ENCODE measurements at places on chromosomes 7 and 10. TPM values are rescaled to one million over a fixed set of nuclear protein-coding genes. Genes with fewer than 3 reads are reported as not detected.

DNA sequence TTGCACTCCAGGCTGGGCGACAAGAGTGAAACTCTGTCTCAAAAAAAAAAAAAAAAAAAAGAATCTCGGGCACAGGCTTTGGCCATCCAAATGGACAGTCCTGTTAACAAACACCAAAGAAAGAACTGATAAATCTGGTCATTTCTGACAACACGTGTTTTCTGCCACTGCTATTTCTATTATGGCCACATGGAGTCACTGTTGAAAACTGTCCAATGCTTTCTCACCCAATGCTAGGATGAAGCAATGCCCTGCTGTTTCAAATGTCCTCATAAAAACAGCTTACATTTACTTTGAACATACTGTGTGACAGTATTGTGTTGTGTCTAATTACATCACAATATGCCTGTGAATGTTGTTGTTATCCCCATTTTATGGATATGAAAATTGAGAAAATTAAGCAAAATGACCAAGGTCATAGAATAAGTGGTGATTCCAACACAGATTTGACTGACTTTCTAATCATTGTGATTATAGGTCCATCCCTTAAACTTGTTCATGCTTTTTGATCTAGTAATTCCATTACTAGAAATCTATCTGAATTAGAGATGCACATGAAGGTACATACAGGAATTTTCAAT is 19.9 kb upstream of the MAP3K8 start:
- DNase-seq = no peak

The SLC18A3 gene
- not detected for total RNA-seq

DNA sequence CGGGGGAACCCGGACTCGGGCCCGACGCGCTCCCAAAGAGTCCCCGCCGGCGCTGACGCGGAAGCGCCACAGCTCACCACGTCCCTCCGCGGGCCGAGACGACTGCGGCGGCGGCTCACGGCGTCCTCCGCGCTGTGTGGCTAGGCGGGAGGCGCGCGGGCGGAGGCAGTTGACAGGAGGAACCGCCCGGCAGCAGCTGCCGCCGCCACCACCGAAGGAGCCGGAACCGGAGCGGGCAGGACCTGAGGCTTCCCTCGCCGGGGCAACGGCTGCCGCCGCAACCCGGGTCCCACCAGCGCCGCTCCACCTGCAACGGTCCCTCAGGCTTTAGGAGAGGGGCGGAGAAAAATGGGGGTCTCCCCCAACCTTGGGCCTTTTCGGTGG is 334 bp downstream of the ZNF800 start:
- DNase-seq = peak; percentile 22

The PRKCQ gene
- total RNA-seq = 1.8 TPM

DNA sequence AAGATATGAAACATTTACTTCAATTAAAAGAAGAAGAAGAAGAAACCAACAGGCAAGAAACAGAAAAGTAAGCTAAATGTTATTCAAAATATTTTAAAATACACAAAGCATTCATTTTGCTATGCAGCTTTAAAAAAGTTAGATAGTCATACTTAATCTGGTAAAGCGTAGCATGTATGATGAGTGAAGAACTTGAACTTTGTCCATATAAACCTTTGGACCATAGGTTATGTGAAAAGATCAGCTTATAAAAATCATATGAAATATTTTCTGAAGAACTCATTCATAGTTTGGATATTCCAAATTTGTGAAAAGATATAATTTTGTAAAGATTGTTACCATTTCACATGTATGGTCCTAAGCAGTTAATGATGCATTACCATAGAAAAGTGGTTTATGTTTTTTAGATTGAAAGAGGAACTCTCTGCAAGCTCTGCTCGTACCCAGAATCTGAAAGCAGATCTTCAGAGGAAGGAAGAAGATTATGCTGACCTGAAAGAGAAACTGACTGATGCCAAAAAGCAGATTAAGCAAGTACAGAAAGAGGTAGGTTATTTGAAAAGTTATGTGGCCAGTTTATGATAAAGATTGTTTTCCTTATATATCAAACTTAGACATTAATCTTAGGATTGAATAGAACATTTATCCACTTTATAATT is 37.3 kb downstream of the KIF20B start:
- no peak for DNase-seq

- DNase-seq = no peak
Measured at GRCh38 chr7:150451097-150451793, 815 bp downstream of the GIMAP8 start.

The SPDYE8 gene
- total RNA-seq = not detected

- no peak for DNase-seq
Measured at GRCh38 chr10:93913706-93914105, 19.9 kb downstream of the SLC35G1 start.

The PVRIG gene
- total RNA-seq = 0.66 TPM
